ENCODE measurements at places on chromosomes 3 and 15.

- DNase-seq, result no peak
Observed at GRCh38 chr15:41043276-41043951, 72.7 kb downstream of the INO80 start.

- no peak for DNase-seq
Observed at GRCh38 chr3:181629029-181629428, 82.7 kb upstream of the SOX2 start.

DNA sequence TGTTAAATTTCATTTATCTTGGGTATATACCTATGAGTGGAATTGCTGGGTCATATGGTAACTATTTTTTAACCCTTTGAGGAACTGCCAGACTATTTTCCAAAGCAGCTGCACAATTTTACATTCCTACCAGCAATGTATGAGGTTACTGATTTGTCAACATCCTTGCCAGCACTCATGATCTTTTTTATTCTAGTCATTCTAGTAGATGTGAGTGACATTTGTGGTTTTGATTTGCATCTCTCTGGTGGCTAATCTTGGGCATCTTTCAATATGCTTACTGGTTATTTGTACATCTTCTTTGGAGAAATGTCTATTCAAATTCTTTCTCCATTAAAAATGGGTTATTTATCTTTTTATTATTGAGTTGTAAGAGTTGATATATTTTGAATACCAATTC, 21.3 kb upstream of the LRRC58 start:
- no peak for DNase-seq

GRCh38 chr3:43038010-43038409, 58.9 kb downstream of the GASK1A start:
- no peak for DNase-seq

GRCh38 chr15:63056829-63057228, 14.3 kb downstream of the TPM1 start:
- no peak for DNase-seq

Measured in activated CD4-positive, alpha-beta T cell treated with anti-CD3 and anti-CD28 coated beads, Interleukin-2, amount 50 U/mL, for 48 hours (primary cell).